A549 treated with CORT108297 at 1 μM for 4 hours (cell line): ENCODE measurements at places on chromosomes 2 and 18. TPM values are rescaled to one million over a fixed set of nuclear protein-coding genes. Genes with fewer than 3 reads are reported as not detected.

The RSAD2 gene
- 0.17 to 0.89 TPM (median 0.25 TPM) in 5 replicates for total RNA-seq

The SLC16A14 gene
- 0.58 to 1.3 TPM (median 1.2 TPM) in 5 replicates for total RNA-seq

The SULT1C4 gene
- total RNA-seq, result 0.11 to 0.13 TPM in 2 of 5 replicates, not detected in the others

The ZSWIM2 gene
- not detected in 5 replicates for total RNA-seq

The MBP gene
- total RNA-seq, result 20.7 to 29.7 TPM (median 23.3 TPM) in 5 replicates

The BZW1 gene
- 333 to 720 TPM (median 408 TPM) in 5 replicates for total RNA-seq
